Stimulated activated naive B cell treated with anti-CD40 and anti-IgM and Interleukin-4, amounts not matched to agents 10 μg/mL and 1 μg/mL and 100 μg/mL, for 72 hours (primary cell): ENCODE measurements at places on chromosomes 6 and 20.
A peak's percentile ranks its signal among the peaks of the same experiment; 100 is the strongest.

DNA sequence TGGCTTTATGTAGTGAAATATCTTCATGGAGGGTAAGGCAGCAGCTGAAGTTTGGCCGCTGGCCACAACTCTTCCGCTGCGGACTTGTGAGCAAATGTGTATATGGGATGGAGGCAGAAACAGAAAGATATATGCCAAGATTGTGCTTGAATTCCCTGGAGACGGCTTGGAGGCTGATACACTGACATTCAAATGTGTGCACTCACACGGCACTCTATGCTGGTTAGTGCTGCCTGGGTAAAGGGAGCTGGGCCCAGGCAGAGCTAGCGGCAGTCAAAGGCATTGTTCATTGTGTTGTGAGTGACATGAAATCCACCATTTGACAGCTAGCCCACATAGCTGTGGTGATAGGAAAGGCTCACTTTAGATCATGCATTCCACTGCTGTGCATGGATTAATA, 202.7 kb downstream of the CLIC5 start:
- no peaks in the 10 kb centered on the region for H3K36me3 ChIP-seq
- H3K4me1 ChIP-seq: peaks cover 9% of the 10 kb centered on the region
- H3K27ac ChIP-seq: no peak overlapping the region
- peaks cover 16% of the 10 kb centered on the region for H3K27me3 ChIP-seq

DNA sequence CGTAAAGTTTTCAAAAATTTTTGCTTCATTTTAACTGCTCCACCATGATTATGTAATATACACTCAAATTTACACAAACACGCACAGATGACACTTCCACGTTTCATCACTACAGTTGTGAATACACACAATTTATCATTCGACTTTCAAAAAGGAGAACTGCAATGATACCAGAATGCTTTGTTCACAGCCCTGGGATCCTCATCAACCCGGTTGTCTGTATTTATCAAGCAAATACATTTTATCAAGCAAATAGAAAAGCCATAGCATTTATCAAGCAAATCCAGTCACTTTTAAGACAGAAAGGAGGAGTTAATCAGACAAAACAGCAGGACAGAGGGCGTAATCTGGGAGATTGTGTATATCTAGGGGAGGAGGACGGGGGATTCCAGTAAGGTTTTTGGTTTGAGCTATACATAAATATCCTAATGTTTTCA, 20.3 kb upstream of the ABT1 start:
- H3K4me3 ChIP-seq: peak overlapping the region; percentile 36
- H3K36me3 ChIP-seq: peaks cover 9% of the 10 kb centered on the region
- peaks cover 33% of the 10 kb centered on the region for H3K4me1 ChIP-seq
- peaks cover 4% of the 10 kb centered on the region for H3K27me3 ChIP-seq
- H3K27ac ChIP-seq: peak overlapping the region; percentile 96

- no peak overlapping the region for H3K4me3 ChIP-seq
- H3K27me3 ChIP-seq: peaks cover 18% of the 10 kb centered on the region
- no peaks in the 10 kb centered on the region for H3K4me1 ChIP-seq
- no peaks in the 10 kb centered on the region for H3K36me3 ChIP-seq
Measured at GRCh38 chr6:151963001-151963400, 155.5 kb downstream of the ESR1 start.

DNA sequence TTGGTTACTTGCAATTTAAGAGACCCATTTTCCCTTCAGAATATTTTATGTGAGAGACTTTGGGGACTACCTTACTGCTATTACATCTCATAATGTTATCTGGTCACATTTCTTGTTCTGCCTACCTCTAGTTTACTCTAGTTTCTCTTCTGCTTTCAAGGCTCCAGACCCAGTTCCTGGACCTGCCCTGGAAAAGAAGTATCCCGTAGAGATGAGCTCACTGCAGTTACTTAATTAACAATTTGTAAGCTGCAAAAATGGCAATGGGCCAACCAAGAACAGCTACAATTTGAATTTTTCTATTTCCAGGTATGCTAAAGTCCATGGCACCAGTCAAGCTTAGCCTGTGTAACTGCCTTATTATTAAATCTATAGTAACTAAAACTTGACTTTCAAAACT, 25.0 kb downstream of the TAB2 start:
- no peak for DNase-seq
- H3K36me3 ChIP-seq: peaks cover 37% of the 10 kb centered on the region
- H3K4me1 ChIP-seq: peaks cover 32% of the 10 kb centered on the region
- no peak overlapping the region for H3K4me3 ChIP-seq
- H3K27me3 ChIP-seq: no peaks in the 10 kb centered on the region
- H3K27ac ChIP-seq: peak overlapping the region; percentile 69

DNA sequence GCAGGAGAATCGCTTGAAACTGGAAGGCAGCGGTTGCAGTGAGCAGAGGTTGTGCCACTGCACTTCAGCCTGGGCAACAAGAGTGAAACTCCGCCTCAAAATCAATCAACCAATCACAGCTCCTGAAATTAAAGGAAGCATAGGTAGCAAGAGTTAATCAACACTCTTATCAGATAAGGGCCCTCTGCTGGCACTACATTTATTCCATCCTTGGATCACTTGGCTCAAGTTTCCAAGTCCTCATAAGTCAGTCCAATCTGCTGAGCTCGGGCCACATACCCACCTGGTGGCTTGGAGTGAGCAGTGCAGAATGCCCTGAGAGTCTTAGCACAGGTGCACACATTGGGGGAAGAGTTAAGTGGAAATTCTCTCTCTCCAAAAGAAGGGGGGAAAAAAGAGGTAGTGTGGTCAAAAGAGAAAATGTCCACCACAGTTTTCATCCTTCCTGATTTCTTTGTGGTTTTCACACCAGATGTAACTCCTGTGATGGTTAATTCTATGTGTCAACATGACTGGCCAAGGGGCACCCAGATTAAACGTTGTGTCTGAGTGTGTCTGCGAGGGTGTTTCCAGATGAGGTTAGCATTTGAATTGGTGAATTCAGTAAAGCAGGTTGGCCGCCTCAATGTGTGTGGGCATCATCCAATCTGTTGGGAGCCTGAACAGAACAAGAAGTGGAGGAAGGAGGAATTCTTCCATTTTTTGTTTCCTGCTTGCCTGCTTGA, 14.2 kb upstream of the FAM8A1 start:
- peaks cover 10% of the 10 kb centered on the region for H3K27me3 ChIP-seq
- DNase-seq: no peak
- H3K36me3 ChIP-seq: no peaks in the 10 kb centered on the region
- no peak overlapping the region for H3K27ac ChIP-seq

DNA sequence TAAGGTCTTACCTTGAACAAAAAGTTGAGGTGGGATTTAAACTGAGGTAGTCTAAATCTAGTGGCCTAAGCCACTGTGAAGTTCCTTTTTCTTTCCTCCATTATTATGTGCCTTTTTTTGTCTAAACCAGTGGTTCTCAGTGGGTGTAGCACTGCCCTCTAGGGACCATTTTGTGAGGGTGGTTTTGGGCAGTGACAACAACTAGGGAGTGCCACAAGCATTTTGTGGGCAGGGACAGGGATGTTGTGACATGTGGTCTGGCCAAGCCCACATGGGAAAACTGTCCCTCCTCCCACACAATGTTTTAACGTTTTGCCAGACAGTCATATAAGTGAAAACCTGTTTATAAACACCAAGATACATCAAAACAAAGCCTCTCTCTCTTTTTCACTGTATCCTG, 899.4 kb upstream of the FLRT3 start:
- peak; percentile 26 for DNase-seq
- no peak overlapping the region for H3K4me3 ChIP-seq
- peaks cover 2% of the 10 kb centered on the region for H3K4me1 ChIP-seq
- no peaks in the 10 kb centered on the region for H3K36me3 ChIP-seq
- no peaks in the 10 kb centered on the region for H3K27me3 ChIP-seq
- peak overlapping the region; percentile 60 for H3K27ac ChIP-seq

- no peak overlapping the region for H3K4me3 ChIP-seq
- H3K36me3 ChIP-seq: no peaks in the 10 kb centered on the region
- DNase-seq: no peak
- H3K4me1 ChIP-seq: no peaks in the 10 kb centered on the region
Measured at GRCh38 chr6:145036236-145036635, 699.1 kb downstream of the EPM2A start.
